Activated naive CD4-positive, alpha-beta T cell (primary cell): ENCODE measurements at places on chromosomes 3 and 15.

GRCh38 chr3:21509731-21510470, 241.1 kb downstream of the ZNF385D start:
- no peak for DNase-seq

DNA sequence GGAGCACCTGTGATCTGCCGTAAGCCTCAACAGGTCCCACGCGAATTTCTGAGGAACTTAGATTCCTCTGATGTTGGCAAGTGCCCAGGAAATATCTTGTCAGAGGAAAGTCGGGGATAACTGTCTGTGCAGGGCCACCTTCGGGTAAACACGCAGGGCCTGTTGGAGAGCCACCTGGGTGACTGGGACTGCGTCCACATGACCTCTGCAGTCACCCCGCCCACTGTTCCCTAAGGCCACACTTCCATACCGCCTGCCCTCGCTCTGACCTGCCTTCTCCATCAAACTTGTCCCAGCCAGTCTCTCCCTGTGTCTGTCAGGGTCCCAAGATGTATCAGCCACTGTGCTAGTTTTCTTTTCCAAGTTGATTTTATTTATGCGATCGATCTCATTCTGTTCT, 28.7 kb downstream of the BFSP2 start:
- DNase-seq: no peak

DNA sequence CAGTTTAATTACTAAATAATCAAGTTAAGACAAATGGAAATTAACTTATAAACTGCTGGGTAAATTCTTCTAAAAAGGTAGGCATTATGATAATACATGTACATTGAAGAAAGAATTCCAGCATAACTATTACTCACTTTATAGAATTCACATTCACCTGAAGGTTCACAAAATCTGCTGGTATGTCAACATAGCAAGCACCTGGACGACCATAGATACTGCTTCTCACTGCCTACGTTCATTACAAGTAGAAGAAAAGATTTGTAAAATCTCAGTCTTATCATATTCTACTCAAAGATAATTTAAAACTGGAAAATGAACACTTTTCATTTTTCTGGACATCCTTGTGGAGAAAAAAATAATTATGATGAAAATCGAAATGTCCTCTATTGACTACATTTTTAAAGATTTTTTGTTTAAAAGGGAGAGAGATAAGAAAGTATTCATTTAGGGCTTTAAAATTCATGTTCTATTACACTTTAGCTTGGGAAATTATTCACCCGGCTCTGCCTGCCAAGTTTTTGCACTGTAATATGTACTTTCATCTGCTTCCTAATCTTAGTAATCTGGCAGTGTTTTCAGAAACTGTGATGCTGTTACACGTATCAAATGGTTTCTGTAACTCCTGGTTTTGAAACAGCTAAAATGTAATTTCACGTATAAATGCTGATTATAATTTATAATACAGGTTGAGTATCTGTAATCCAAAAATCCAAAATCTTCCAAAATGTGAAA, 16.1 kb downstream of the HACL1 start:
- DNase-seq: no peak

- no peak for DNase-seq
Observed at GRCh38 chr3:5002174-5002870, 23.1 kb downstream of the BHLHE40 start.

DNA sequence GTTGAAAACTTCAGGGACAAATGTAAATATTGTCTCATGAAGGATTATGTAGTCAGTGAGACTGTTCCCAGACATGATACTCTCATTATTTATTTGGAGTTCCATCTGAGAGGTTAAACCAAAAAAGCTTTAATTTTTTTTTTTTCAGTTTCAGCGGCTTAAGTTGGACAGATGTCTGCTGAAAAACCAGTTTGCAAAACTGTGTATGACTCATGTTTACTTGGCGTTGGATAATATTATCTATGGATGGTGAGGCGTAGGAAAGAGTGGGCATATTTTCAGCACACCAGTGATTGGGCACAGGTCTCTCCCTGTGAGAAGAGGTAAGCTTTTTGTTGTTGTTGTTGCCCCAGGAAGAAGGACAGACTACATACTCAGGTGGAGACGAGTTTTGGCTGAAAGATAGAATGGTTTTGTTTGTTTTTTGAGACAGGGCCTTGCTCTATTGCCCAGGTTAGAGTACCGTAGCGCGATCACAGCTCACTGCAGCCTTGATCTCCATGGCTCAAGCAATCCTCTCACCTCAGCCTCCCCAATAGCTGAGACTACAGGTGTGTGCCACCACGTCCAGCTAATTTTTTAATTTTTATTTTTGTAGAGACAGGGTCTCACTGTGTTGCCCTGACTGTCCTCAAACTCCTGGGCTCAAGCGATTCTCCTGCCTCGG, 16.4 kb upstream of the ANXA2 start:
- DNase-seq: no peak

GRCh38 chr15:77889009-77889806, 188.3 kb downstream of the TBC1D2B start:
- DNase-seq: no peak

GRCh38 chr3:61138401-61138800, 112.9 kb downstream of the FHIT start:
- DNase-seq: no peak

DNA sequence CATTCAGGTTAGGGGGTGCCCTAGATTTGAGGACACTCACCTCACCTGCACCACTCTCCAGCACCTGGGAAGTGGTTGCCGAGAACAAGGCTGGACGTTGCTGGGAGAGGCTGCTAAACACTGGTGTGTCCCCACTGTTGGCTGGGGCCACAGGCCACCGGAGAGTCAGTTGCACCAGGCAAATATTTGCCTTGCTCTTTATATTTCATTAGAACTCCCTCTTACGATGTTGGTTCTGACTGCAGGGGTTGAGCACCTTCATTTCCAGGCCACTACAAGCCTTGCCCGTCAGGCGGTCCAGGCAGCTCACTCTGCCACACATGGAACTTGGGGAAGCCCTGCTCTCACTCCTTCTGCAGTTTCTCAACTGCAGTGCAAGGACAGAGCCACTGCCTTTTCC, 30.7 kb downstream of the HCN4 start:
- no peak for DNase-seq

GRCh38 chr3:147925272-147925671, 516.1 kb downstream of the ZIC1 start:
- no peak for DNase-seq

DNA sequence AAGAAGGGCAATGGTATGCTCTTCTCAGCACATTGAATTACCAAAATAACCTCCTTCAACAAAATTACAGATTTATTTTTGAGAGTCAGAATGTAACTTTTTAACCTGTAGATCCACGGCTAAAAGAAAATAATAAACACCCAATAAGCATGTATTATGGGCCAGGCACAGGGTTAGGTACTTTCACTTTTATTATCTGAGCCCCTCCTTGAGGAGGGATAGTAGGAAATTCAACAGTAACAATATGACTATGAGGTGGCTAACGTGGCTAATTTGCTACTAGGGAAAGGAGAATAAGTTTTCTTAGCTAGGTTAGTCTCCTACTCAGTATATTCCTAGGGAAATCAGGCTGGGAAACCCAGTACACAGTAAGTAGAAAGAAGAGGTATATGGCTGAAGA, 306.9 kb downstream of the GAP43 start:
- no peak for DNase-seq

DNA sequence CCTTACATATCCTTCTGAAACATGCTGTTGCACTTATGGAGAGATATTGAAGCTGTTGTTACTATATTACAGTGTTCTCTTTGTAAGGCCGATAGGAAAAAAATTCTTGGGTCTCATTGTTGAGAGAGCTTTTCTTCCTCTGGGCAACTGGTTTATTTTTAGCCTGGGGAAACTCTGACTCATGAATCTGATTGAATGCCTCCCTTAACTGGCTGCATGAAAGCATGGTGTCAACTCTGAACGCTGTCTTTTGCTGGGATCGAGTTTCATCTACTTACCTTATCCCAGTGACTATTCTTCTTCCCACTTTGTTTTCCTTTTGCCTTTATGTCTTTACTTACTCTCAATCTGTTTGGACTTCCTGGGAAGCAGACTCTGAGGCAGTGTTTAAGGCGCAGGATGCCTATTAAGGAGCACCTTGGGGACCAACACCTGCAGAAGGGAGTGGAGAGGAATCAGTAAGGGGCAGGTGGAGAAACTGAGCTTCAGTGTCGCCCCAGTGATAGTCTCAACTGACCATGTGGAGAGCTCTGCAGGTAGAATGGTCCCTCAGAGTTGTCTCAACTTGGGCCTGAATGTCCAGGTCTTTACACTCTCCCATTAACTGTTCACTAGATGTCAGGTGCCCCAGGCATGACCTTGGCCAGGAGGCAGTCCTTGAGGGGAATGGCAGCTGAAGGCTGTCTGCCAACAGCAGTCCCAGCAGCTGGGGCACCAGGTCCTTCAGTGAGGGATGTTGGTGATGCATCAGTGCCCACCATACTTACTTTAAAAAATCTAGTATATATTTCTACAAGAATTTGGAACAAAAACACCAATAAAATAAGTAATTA, 88.9 kb upstream of the CCNL1 start:
- no peak for DNase-seq

DNA sequence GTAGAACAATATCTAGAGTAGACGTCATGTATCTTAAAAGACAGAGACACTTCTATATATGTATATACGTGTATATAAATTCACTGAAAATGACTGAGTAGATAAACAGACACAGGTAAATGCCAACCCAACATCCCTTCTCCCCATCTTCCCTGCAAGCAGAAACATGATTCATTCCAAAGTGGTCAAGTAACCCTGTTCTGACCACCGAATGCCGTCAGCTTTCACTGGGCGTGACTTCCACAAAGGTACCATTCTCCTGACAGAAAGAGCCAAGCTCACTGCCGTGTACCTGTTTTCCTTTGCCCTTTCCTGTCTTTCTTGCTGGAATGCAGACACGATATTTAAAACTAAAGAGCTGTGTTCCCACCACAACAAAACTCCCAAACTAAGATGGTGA, 76.7 kb downstream of the TAFA4 start:
- no peak for DNase-seq

DNA sequence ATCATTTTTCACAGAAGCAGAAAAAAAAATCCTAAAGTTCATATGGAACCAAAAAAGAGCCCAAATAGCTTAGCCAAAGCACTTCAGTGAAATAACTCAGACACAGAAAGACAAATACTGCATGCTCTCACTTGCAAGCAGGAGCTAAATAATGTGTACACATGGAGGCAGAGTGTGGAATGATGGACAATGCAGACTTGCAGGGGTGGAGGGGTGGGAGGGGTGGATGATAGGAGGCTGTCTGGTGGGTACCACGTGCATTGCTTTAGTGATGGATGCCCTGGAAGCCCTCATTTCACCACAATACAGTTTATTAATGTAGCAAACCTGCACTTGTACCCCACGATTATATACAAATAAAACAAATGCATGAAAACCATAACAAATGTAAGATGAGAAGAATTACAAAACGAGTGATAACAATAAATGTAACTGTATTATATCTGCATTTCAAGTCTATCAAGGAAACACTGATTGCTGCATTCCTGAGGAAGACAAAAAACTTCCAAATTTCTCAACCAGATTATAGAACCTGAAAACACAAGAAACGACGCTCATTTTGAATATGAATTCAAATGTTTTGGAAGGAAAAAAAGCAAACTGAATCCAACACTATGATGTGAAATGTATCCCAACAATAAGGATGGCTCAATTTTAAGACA, 96.5 kb downstream of the DLG1 start:
- DNase-seq: no peak

DNA sequence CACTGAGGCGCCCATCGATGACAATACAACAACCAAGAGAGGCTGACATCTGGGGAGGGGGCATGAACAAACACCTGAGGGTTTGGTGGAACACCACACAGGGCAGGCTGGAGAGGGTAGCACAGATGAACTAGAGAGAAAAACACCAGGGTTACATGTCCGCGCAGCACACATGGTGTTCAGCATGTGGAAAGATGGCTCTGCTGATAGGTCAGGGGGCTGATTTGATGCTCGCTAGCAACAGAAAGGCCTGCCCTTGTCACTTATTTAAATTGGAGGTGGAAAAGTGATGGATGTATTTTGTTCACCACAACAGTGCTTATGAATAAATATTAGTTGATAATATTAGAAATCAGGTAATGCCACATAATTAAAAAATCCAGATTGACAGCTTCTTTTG, 67.5 kb downstream of the FRMD4B start:
- no peak for DNase-seq

GRCh38 chr3:87997298-87997697, 61.5 kb downstream of the CGGBP1 start:
- no peak for DNase-seq

DNA sequence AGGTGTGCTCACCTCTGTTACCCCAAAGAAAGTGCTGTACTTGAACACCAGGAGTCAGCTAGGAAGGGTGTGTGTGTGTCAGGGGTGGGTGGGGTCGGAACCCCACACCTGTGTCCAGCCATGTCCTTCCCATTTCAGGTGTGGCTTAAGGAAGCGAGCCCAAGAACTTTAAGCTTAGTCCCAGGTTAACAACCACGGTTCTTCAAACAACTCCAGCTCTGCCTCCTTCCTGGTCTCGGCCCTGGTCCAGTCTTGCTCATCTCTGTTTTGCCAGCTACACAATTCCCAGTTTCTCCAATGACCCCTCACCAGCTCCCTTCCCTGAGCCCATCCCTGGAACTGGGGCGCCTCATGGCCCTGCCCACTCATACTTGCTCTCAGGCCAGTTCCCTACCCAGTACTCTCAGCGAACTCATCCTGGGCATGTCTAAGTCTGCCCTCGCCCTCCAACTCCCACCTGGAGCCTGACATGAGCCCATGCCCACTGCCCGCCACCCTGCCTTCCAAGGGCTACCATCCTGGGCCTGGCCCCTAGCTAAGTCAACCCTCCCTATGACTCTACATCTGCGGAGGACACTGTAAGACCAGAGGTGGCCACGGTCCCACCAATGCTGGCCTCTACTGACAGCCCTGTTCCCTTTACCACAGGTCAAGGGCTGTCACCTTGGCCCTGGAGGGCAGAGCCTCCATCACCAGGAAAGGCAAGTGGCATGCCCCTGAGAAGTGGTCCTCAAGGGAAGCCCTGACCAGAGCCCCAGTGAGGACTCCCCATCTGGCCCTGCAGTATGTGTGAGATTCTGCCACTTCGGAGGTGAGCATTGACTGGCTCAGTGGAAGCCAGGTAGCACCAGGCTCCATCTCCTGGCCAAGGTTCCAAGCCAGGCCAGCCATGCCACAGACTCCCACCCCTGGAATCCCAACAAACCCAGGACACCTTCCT, 9.2 kb downstream of the POC1A start:
- DNase-seq: no peak

GRCh38 chr3:123832692-123833397, 51.3 kb downstream of the MYLK start:
- no peak for DNase-seq

DNA sequence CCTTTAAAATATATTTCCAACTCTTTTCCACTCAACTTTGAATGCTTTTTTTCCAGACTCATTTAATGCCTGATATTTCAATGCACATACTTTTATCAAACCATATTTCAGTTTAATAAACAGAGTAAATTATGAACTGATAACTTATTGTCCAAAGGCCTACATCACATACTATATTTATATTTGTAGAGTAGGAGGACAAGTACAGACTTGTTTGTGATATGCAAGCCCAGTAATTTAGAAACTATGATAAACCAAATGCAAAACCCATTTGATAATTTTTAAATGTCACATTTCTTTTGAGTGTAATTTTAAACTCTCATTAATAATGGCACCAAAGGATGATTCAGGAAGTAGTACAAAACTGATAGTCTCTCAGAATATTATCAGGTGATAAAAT, 3.3 kb downstream of the RFX7 start:
- DNase-seq: no peak
